Large intestine (tissue), 12 donors: ENCODE measurements at places on chromosomes 13 and 19.

- DNase-seq = peak; percentile 85
These were observed 17.0 kb upstream of the TMEM255B start for GRCh38 chr13:113742000-113742441.

DNA sequence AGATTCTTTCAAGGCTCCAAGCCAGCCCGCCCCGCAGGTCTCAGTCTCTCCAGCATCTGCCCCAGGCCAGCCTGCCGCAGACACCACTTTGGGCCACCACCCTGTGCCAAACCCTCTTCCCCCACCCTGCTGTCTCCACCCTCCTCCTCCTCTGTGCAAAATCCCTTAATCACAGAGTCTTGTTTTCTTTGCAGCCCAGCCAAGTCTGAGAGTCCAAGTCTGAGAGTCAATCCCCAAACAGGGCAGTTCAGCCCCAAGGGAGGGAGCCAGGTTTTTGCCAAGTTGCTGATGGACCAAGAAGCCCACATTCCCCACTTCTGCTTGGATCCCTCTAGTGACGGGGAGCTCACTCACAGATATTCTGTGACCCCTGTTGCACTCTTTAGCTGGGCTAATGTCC, 3.1 kb downstream of the ADAMTS10 start:
- DNase-seq = no peak

DNA sequence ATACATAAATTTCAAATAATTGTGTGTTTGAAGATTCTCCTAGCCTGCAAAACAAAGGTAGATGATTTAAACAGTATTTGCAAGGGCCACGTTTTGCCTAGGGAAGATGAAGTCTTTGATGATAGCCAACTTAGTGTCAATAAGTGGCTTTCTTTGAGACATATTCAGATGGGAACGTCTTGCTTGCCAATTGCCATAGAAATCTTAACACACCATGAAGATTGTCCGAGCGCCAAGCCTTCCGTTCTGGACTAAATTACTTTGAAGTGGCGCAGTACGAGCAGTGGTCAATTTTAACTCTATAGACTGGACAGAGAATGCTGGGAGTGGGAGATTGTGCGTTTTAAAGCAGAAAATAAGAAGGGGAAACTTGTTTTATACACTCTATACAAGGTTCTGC, 9.9 kb downstream of the ZIC5 start:
- DNase-seq = no peak

DNA sequence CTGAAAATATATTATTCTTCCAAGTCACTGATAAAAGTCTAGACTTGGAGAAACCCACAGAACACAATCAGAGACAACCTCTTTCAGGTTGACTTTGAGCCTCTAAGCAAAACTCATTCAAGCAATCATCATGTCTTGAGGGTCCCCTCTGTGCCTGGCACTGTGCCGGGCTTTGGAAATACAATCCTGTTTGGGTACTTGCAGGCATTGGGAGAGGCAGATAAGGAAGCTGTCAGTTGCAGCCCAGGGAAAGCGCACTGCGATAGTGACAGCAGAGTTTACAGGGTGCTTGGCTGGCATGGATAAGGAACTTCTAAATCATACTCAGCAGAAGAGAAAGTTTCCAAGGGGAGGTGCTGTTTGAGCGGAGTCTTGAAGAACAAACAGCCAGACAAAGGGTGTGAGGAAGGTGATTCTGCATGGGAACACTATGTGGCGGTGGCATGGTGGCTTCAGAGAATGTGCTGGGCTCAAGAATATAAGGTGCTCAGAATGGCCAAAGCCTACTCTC, 9.1 kb downstream of the SERP2 start:
- peak; percentile 84 for DNase-seq

GRCh38 chr13:106382534-106382933, 152.9 kb downstream of the EFNB2 start:
- DNase-seq = no peak

GRCh38 chr13:40109351-40109844, 453.9 kb downstream of the COG6 start:
- DNase-seq = no peak

DNA sequence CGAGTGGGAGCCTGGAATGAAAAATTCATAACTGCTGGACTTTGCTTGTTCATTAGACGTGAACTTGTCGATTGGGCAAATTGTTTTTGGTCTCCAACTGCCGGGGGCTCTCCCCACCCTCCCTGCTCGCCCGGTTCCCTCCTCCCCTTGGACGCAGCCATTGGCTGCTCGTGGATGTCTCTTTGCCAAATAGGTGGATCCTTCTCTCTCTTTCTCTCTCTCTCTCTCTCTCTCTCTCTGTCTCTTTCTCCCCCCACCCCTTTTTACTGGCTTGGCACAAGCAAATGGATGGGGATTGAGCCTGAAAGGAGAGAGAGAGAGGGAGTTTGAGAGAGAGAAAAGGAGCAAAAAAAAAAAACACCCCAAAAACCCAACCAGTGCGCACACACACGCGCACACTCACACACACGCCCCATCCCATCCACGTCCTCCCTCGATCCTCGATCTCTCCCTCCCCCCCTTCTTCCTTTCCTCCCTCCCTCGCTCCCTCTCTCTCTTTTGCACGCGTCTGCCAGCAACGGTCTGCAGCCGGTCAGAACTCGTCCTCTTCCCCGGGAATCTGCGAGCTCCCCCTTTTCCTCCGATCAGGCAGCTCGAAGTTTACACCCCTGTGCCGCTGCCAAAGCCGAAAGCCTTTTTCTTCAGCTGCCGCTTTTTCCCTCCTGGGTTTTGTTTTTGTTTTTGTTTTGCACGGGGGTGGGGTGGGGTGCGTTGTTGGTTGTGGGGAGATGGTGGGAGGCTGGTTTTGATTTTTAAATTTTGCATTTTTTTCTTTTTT, 27.8 kb downstream of the NFIX start:
- DNase-seq = peak; percentile 71

GRCh38 chr13:77868717-77869116, 49.9 kb downstream of the EDNRB start:
- DNase-seq = no peak
